ELR (cell line): ENCODE measurements at places on chromosomes 13 and 19.

- DNase-seq, result peak; percentile 54
Measured at GRCh38 chr19:38514812-38515633, 81.5 kb downstream of the RYR1 start.

DNA sequence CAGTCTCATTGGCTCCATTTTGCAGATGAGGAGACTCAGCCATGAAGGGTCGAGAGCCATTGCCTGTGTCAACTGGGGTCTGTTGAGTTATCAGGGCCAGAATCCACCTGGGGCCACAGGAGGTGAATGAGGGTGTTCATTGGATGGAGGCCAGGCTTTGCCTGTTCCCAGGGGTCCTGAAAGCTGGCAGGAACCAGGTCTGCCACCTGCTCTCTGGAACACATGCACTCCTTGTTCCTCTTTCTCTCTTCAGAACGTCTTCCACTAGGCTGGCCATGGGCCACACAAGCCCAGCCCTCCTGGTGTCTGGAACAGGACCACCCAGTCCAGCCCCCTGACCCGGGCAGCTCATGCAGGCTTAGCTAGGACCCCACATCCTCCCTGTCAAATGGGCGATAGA, 21.1 kb downstream of the PPP1R37 start:
- no peak for DNase-seq

DNA sequence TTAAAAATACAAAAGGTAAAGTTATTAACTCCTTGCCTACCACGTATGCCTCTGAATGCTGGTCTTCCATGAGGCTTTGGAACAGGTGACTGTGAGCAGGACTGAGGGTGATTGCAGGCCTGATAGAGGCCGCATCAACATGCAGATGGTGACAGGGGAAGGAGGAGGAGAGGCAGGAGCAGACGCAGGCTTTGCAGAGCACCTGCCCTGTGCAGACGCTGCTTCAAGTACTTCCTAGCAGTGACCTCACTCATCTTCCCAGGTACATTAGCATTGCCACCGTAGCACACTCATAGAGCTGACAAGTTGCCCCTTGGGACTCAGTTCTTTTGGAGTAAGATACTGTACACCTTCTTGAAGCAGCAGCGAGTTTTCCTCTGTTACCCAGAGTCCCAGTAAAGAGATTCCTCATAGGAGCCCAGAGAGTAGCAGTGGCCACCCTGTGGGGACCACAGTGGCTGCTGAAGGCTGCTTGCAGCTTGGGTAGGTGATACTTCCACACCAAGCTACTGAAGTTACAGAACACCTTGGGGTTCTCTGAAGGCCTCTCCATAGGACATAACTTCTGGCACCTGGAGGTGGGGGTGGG, 56.0 kb downstream of the ZNF536 start:
- no peak for DNase-seq

GRCh38 chr19:37218592-37218935, 550 bp downstream of the ZNF383 start:
- DNase-seq, result peak; percentile 13

GRCh38 chr13:111460548-111461444, 140.4 kb downstream of the TEX29 start:
- DNase-seq, result peak; percentile 28

DNA sequence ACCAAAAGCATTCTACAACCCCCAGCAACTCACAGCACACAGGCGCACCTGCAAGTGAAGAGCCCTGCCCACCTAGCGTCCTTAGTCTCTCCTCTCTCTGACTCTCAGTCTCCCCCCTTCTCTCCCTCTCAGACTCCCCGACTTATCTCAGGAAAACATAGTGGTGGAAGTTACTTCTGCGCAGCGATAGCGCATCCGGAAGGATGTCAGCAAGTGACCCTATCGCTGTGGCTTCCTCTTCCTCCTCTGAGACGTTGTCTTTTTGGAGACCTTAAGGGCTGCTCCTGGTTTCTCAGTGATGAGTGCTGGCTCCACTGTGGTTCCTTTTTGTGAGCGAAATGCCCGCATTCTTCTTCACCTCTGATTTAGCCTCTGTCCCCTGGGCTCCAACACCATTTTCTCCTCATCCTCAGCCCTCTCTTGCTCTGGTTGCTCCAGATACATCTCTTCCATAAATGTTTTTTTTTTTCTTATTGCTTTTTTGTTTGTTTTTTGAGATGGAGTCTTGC, 1.4 kb upstream of the YIF1B start:
- DNase-seq, result no peak

DNA sequence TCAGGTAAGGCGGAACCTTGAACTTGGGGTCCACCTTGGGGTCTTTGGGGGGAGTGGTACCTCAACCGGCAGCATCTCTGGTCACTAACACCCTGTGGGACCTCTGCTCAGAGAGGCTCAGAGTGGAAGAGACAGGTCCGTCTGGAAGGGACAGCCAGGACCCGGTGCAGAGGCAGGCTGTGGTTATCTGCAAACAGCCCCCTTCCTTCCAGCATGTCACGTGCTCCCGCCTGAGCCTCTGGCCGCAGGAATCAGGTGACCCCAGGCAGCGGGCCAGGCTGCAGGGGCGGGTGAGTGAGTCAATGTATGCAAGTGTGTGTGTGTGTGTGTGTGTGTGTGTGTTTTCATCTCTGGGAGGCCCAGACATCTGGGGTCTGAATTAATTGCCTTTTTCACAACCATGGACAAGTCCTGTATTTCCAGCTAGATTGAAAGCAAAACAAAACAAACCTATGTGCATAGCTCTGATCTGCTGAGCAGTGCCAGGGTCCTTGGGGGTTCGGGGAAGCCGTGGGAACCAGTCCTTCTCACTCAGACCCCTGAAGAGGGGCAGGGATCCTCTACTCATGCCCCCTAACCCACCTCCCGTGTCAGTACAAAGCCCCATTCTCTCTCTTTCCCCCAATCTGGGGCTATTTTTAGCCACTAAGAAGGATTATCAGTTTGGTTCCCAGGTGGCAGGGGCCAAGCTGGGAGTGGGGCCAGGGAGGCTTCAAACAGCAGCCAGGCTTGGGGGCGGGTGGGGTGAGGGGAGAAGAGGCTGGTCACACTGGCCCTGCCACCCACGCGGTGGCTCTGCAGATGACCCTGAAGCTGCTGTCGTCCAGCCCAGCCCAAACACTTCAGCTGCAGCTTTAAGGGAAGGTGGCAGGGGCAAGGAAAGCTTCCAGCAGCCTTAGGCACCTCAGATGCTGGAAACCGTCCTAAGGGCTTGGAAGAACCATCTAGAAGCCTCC, 31.4 kb downstream of the CERS4 start:
- peak; percentile 84 for DNase-seq

- no peak for DNase-seq
Measured at GRCh38 chr13:75391432-75392100, 90.4 kb downstream of the TBC1D4 start.

GRCh38 chr13:103466761-103467160, 400.5 kb upstream of the SLC10A2 start:
- DNase-seq, result no peak

GRCh38 chr13:22198001-22198400, 527.1 kb downstream of the FGF9 start:
- no peak for DNase-seq

GRCh38 chr13:64234255-64234654, 2818.6 kb upstream of the PCDH20 start:
- DNase-seq, result peak; percentile 88
